SK-N-SH treated with all-trans-retinoic acid at 6 μM for 48 hours (cell line): ENCODE measurements at places on chromosomes 3 and 15.

DNA sequence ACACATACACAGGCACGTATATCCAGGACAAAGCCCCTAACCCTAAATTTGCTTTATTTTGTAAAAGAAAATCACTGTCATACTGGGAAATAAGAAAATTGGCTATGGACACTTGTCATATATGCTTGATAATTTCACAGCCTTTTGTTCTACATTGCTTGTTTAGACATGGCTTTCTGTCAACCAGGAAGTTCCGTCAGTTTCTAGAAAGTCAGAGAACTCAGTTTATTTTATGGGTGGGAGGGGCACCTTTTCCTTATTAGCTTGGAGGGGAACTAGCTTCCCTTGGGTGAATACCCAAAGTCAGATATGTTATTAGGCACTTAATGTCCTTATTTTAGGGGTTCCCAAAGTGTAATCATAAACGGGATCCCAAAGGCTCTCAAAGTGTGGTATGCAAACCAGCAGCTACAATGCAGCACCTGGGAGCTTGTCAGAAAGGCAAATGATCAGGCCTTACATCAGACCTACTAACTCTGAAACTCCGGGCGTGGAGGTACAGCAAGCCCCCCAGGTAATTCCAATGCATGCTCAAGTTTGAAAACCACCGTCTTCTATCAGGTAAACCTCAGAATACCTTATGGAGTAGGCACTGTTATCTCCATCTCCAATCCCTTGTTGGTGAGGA is 50.1 kb downstream of the CADPS start:
- no peak for ATAC-seq

DNA sequence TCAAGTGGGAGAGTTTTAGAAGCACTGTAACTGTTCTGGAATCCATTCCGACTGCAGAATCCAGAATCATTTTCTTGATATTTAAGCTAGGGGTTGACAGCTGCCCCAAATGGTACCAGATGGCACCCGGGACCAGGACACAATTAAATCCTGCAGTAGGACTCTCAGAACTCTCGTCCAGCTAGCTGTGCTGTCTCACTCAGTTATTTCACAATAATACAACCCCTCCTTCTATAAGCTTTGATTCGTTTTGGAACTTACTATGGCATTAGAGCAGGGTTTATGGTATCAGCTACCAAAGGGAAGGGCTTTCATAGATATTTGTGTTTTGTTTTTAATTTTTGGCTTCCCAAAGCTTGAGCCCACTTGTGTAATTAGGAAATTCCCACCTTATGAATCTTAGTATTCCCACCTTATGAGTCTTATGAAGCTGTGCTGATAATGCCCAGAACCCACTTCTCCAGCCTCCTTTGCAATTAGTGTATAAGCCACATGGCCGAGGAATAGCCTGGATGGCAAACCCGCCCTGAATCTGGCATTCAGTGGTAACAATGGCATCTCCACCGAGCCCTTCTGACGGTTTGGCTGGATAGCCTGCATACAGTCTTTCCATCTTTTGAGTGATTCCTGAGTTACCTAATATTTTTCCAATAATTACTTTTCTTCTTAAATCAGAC is 120.1 kb downstream of the UACA start:
- ATAC-seq, result no peak; the same call in 2 of the 3 replicates

DNA sequence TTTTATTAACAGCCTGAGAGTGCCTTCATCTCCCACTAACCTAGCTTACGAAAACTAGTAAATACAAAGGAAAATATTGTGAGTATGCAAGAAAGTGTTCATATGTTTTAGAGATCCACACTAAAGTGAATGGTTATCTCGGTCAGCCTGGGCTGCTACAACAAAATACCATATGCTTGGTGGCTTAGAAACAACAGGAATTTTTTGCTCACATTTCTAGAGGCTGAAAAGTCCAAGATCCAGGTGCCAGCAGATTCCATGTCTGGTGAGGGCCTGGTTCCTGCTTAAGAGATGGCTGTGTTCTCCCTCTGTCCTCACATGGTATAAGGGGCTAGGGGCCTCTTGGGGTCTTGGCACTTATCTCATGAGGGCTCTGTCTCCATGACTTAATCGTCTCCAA is 20.5 kb upstream of the SLC30A4 start:
- ATAC-seq, result no peak

DNA sequence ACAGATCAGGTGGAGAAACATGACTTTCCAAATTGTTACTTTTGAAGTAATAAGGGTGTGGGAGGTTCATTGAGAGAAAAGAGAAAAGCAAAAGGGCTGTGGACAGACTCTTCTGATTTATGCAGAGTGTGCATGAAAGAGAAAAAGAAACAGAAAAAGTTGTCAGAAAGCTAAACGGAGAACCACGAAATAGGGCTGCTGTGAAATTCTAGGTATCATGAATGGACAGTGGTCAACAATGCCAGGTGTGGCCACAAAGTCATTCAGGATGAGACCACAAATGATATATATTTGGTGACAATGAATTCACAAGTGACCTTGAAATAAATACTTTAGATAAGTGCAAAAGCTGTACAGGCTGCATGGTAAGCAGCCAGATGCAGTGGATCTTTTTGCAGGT is 170.1 kb downstream of the IL5RA start:
- ATAC-seq, result no peak

DNA sequence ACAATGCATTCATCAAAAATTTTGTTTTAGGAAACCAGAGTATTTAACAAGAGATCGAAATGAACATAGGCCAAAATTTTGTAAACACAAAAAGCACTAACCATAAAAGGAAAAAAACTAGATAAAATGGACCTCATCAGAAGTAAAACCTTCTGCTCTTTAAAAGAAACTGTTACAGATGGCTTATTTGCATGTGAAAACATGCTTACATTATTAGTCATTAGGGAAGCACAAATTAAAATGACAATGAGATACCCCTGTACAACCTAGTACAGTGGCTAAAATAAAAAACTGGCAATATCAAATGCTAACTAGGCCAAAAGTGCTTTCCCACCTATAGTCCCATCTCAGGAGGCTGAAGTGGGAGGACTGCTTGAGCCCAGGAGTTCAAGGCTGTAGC is 19.3 kb downstream of the UBR1 start:
- ATAC-seq, result no peak; the same call in 2 of the 3 replicates

DNA sequence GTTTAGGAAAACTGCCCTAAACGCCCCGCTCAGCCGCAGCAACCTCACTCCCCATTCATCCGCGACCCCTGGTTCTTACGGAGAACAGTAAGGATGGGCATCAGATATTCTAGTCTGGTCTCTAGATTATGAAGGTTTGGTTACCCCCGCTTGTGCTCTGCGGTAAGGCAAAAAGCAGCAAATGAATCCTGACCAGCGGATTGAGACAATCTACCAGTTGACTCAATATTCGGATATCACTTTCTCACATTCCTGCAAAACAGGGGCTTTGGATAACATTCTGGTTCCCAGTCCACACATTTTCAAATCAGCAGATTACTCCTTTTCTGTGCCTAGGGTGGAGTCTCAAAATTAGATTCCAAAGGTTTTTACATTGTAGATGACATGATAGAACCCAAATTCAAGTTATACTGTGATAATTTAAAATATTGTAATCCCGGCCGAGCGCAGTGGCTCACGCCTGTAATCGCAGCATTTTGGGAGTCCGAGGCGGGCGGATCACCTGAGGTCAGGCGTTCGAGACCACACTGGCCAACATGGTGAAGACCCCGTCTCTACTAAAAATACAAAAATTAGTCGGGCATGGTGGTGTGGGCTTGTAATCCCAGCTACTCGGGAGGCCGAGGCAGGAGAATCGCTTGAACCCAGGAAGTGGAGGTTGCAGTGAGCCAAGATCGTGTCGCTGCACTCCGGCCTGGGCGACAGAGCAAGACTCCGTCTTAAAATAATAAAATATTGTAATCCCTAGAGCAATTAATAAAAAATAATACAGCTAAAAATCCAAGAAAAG is 1.1 kb upstream of the CYFIP1 start:
- ATAC-seq, result no peak

DNA sequence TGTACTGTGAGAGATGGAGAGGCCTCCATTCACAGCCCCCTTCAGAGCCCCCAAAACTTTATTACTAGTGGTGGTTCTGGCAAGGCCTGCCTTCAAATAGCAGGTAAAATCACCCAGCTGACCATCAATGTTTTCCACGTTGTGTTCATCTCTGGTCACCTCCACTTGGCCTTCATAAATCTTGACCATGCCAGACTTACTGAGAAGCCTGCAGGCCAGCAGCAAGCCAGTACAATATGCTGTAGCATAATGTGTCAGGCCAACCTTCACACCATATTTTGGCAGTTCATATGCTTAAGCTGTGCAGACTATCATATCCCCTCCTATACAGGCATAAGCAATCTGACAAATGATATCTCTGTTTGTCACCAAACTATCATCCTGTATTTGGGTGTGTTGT is 62.1 kb downstream of the ZNF621 start:
- ATAC-seq, result no peak

DNA sequence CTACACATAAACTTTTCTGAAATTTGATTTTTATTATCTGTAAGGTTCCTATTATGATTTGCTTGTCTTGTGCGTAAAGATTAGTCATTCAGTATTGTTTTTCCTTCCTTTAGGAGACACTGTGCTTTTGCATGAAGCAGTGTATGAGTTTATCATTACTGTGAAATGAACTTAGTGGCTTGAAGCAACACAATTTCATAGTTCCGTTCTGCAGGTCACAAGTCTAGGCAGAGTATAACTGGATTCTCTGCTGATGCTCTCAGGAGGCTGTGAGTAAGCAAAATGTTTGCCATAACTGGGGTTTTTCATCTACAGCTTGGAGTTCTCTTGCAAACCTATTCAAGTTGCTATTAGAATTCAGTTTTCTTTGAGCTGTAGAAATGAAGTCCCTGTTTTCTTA is 1136.1 kb downstream of the OTOL1 start:
- ATAC-seq, result no peak

- peak; percentile 50 for ATAC-seq
These were observed 69.0 kb upstream of the THBS1 start for GRCh38 chr15:39511916-39512260.

- ATAC-seq, result no peak
These were observed 210.0 kb downstream of the RPLP1 start for GRCh38 chr15:69662645-69663000.

DNA sequence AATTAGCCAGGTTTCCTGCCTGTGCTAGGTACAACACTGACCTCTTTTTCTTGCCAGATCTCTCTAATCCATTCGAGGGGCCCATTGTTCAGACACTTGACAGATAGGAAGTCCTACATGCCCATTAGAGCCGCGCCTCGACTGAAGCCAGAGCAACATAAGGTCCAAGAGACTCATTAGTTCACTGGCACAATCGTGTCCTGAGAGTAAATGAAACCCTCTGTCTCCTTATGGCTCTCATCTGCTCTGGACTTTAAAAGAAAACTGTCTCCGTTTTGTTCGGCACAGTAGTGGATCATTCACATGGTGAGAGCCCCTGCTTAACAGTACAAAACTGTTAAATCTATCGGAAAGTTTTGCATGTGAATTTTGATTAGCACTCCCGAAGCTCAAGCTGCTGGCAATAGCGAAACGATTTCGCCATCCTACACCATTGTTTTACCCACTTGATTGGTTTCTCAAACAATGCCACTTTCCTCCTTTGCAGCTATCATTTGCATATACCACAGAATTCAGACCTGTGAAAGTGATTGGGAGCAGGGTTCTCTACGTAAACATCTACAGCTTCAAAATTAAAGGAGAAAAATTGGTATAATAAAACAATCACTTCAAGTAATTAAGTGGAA is 19.0 kb upstream of the C15orf61 start:
- no peak for ATAC-seq

DNA sequence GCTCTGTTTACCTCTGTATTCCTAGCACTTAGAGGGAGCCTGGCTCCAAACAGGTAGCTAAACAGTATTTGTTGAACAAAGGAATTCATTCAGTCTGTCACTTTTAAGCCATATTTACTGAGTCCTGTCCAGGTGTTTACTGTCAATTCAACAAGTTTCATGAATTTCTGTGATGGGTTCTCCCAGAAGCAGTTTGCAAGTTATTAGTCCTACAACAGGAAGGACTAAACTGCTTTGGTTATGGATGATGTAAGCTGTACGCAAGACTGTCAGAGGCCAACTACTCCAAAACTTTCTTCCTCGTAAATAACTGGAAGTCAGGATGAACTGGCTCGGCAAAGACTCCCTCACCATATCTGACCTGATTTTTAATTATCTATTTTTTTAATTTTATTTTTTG is 25.1 kb downstream of the STIMATE start:
- ATAC-seq, result no peak

GRCh38 chr15:71003319-71003718 is 110.7 kb downstream of the LRRC49 start:
- ATAC-seq, result no peak

- ATAC-seq, result peak; percentile 24
These were observed 1.4 kb downstream of the HTD2 start for GRCh38 chr3:58307639-58308215.

GRCh38 chr3:122716667-122717066 is 36.0 kb downstream of the PARP14 start:
- no peak for ATAC-seq

- ATAC-seq, result peak; percentile 27; the same call in 2 of the 3 replicates
These were observed 26.1 kb downstream of the TAMM41 start for GRCh38 chr3:11820531-11821041.

- no peak for ATAC-seq
These were observed 82.5 kb downstream of the CHST2 start for GRCh38 chr3:143201870-143202752.

DNA sequence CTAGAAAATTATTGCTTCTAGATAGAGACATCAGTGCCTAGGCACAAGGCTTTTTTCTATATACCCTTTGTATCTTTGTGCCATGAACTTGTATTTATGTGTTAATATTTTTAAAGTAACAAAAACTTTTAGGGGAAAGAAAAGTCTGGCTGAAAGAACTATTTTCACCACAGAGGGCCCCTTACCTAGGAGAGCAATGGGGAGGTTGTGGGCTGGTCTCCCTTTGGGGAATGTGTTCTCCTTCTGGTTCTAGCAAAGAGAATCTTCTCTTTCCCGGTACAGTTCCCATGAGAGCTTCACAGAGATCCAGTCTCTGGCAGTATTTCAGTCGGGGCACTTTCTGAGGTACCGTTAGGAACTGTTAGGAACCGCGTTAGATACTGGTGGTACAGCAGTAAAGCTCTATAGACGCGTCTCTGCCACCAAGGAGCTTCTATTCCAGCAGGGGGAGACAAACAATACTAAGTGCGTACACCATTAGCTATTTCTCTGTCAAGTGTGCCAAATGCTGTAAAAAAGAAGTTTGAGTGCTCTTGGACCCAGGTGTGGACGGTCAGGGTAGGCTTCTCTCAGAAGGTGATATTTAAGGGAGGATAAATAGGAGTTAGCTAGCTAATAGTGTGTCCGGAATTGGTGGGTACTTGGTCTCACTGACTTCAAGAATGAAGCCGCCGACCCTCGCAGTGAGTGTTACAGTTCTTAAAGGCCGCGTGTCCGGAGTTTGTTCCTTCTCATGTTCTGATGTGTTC is 4.6 kb upstream of the EPB42 start:
- ATAC-seq, result peak; percentile 98

GRCh38 chr3:128517648-128518047 is 24.6 kb upstream of the GATA2 start:
- ATAC-seq, result no peak

- peak; percentile 50; the same call in 2 of the 3 replicates for ATAC-seq
These were observed 141.5 kb downstream of the GADL1 start for GRCh38 chr3:30752970-30753369.

DNA sequence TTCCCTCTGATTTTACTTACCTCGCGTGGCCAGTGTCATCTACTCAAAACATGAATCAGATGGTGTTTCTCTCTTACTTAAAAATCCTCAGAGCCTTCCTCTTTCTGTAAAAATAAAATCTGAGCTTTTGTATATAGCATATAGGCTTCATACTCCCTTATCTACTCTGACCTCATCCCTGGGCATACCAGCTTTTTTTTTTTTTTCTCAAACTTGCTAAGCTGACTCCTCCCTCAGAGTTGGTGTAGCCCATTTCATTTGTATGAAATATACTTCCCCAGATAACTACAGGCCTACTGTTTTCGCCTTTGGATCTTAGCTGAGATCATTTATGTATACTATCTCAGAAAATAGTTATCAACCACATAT is 648.9 kb upstream of the ALCAM start:
- ATAC-seq, result no peak
